Right lung (tissue), 10 donors: ENCODE measurements at places on chromosomes 2 and 18. TPM values are rescaled to one million over a fixed set of nuclear protein-coding genes. Genes with fewer than 3 reads are reported as not detected.

GRCh38 chr18:72866901-72867745 is 664 bp downstream of the NETO1 start:
- DNase-seq, result no peak

DNA sequence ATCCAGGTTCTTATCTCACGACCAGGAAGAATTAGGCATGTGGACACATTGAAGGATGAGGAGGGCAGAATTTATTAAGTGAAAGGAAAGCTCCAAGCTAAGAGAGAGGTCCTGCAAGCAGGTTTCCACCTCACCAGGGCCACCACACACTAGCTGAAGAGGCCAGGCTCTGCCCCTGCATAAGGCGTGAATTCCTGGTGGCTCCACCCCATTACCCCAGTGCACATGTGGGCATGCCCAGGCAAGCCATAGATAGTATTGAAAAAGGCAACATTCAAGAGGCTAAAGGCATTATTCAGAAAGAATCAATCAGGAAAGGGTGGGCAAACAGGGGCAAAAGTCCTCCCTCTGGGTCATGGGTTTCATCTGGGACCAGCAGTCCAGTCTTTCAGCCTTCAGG is 30.9 kb upstream of the GRP start:
- no peak for DNase-seq

DNA sequence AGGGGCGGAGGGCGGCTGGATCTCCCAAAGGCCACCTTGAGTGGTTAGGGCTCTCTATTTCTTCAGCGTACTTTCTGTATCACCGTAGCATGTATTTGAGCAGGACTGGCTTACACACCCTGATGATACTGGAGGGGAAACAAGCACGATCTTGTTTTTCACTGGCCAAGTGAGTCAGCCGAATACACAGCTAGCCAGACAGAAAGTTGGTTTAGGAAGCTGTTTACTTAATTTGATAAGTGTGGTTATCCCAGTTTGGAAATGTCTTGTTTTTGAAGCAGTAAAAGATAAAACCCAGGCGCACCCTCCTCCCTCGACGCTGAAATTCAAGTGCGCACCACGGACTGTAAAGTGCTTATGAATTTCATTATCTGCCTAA is 582 bp downstream of the RIOK3 start:
- no peak for DNase-seq

GRCh38 chr2:55089726-55090125 is 39.5 kb upstream of the RTN4 start:
- no peak for DNase-seq

DNA sequence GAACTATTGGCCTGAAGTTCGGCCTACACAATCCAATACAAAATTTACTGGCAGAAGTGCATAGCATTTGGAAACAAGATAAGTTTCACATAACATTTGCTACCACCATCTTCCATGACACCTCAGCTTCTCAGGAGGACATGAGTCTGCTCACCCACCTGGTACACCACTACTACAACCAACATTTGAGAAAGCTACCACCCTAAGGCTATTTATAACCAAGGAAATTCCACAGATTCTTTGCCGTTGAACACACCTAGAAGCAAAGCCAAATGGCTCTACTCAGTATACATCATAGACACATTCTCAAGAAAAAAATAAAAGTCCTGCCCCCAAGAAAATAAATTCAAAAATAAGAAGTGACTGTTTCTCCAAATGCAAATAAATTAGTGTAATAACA is 145.3 kb downstream of the SPAG16 start:
- DNase-seq, result no peak

DNA sequence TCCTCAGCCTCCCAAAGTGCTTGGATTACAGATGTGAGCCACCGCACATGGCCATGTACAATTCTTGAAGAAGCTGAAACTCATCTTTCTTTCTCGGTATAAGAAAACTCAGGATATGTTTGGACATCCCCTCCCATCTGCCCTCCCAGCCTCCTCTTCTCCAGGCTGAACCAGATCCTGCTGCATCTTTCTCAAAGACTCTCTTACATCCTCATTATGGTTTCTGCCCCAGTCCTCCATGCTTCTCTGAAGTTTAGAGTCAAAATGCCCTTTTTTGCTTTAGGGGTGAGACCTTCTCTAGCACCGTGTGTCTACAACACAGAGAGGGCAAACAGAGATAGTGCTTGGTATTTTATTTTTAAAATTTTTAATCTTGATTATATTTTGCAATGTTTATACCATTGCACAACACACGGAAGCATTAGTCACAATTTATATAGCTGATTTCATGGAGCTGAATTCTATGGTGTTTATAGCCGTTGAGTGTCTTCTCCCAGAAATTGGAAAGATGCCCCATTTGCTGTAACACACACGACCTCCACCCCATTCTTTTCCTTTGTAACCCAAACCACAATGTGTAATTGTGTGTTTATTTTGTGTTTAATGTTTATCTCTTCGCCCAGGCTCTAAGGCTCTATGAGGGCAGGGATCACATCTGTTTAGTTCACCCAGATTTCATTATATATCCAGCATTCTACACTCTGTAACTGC is 206.0 kb upstream of the TNP1 start:
- DNase-seq, result peak; percentile 28

GRCh38 chr18:3481696-3482210 is 31.8 kb downstream of the TGIF1 start:
- peak; percentile 74 for DNase-seq

DNA sequence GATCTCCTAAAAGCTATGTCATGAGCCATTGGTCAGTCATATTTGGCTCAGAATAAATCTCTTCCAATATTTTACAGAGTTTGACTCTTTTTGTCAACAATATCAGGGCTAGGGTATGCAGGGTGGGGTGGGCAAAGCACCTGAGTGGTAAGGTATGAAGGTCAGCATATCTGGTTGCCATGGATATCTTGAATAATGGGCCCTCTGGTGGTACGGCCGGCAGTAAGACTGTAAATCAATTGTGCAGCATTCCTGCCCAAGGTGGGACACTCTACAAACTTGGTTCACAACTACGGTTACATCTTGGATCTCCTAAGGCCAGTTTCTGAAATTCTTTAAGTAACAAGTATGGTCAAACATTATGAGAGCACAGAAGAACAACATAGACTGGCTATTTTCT is 119.6 kb downstream of the SPOPL start:
- no peak for DNase-seq

DNA sequence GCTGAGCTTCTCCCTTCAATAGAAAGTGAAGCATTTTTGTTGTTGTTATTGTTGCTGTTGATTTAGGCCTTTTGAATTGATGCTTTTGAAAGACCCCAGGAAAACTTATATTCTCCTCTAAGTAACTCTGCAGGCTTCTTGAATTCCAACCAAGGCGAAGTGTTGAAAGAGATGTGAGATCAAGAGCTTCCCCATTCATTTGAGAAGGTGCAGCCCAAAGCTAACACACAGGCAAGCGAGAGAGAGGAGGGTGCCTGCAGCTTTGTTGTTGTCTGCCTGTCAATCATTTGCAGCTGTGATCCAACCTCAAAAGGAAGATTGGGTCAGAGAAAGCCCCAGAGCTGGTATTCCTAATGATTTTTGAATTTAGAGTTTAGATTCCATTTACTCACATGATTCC is 963.6 kb upstream of the CNTNAP5 start:
- no peak for DNase-seq

DNA sequence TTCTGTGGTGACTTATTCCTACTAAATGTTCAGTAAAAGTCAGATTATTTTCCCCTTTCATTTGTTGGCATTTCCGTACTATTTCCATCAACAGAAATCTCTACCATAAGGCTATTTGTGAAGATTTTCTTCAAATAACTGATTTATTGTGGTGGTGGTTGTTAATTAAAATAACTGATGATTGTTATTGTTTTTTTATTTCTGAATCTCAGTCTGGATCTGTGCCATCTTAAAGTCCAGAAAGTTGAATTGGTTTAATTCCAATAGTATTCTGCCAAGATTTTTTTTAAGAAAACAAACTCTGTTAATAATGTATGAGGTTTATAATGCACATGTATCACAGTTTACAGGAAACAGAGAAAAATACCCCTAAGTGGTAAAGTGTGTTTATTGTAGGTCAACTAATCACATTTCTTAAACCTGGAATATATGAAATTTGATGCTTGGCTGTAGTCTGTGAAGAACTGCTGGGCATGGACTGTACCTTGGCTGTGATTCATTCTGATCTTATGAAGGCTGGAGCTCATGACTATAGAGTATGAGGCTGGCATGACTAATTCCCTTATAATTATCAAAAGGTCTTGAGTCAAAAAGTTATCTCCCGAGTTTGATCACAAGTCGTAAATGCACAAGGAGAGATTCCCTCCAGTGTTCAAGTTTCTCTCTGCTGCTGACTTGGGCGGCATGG is 134.2 kb upstream of the RND3 start:
- DNase-seq, result no peak

GRCh38 chr18:38551881-38552280 is 986.3 kb upstream of the CELF4 start:
- DNase-seq, result no peak

- no peak for DNase-seq
Observed at GRCh38 chr2:223537115-223537514, 65.0 kb downstream of the SCG2 start.

- DNase-seq, result peak; percentile 74
Observed at GRCh38 chr2:114442510-114442909, at the start of gene DPP10. DPP10 (plus strand) TSS chr2:114442641.

DNA sequence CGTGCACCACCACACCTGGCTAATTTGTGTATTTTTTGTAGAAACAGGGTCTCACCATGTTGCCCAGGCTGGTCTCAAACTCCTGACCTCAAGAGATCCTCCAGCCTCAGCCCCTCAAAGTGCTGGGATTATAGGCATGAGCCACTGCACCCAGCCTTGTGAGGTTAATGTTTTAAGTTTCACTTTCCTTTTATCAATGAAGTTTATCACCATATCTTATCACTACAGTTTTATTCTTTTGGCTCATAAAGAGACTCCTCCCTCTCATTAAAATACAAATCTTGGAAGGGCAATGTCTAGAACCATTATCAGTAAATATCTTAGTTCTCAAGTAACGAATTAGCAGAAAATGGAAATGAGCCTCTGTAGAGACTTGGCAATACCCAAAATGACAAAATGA is 173.8 kb downstream of the BCL11A start:
- no peak for DNase-seq

GRCh38 chr2:218323526-218324472 is 31.5 kb upstream of the TMBIM1 start:
- peak; percentile 84 for DNase-seq

DNA sequence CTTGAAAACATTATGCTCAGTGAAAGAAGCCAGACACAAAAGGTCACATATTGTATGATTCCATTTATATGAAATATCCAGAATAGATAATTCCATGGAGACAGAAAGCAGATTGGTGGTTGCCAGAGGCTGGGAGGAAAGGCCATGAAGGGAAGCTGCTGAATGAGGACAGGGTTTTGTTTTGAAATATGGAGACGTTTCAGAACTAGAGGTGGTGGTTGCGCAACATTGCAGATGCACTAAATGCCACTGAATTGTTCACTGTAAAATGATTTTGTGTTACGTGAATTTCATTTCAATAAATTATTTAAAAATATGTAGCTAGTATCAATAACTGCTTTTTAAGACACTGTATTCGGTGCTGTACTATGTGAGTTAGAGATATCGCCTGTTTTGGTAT is 101.7 kb upstream of the ZNF236 start:
- no peak for DNase-seq

GRCh38 chr2:58357521-58357920 is 116.4 kb upstream of the FANCL start:
- no peak for DNase-seq

COMMD1 gene
- 84.9 TPM for polyA plus RNA-seq

TTR gene
- polyA plus RNA-seq, result 2.6 TPM

MOCOS gene
- 1.1 TPM for polyA plus RNA-seq
